Fibroblast of skin of right biceps (primary cell): ENCODE measurements at places on chromosomes 2 and 18.

- DNase-seq = peak; percentile 63
Measured at GRCh38 chr2:48175254-48175653, 269.0 kb upstream of the FBXO11 start.

- no peak for DNase-seq
Measured at GRCh38 chr2:156156580-156156979, 175.9 kb downstream of the NR4A2 start.

- DNase-seq = no peak
Measured at GRCh38 chr18:340044-340443, 72.2 kb upstream of the THOC1 start.

GRCh38 chr2:187709065-187709464 lies 154.8 kb upstream of the TFPI start:
- no peak for DNase-seq

GRCh38 chr2:198692907-198693510 lies 764.7 kb downstream of the SATB2 start:
- DNase-seq = no peak

DNA sequence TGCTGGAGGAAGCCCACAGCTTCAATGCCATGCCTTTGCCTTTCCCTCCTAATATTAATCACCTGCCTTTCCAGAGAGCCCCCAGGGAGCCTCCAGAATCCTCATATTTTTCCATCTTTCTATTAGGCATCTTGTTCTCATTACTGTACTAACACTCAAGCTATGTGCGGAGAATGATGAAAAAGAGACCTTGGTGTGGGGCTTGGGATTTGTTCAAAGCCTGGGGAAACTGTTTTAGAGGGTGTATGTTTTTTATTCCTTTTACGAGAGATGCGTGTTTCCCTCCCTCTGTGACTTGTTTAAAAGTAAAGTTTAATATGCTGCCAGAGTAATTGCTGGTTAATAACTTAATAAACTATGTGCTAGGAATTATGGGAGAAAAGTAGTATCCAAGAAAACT lies 102.4 kb upstream of the ZFP36L2 start:
- peak; percentile 48 for DNase-seq

DNA sequence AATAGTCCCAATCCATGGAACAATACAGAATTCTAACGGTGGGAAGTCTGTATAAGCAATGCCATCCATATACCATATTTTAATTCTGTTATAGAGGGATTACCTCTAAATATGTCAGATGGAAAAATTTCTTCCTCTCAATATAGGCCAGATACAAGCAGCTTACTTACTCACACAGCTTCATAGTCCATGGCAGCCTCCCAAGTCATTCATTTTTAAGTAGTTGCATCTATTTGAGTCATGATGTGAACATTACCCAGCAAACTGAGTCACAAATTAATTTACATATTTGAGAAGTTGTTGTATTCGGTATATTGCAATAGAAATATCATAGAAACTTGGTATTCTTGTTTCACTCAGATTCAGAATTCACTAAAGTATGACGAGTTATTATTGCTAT lies 20.3 kb downstream of the TBR1 start:
- DNase-seq = peak; percentile 93

GRCh38 chr2:216551234-216552068 lies 52.8 kb downstream of the RPL37A start:
- peak; percentile 80 for DNase-seq

GRCh38 chr2:140436936-140437335 lies 1656.7 kb upstream of the NXPH2 start:
- DNase-seq = no peak

DNA sequence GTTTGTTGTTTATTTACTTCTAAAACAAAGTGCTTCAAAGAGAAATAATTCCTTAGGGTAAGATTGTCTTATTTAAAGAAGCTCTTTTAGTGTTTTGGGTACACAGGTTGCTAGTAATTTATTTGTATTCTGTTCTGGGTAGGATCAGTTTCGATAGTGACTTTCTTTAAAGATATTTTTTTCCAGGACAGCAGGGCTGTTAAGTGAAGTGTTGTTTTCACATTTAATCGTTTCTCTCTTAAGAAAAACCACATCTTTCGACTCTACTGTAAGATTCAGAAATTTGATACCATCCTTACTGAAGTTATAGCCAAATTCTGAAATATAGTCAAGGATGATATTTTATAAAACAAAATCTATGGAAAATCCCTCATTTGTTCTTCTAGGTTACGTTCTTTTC lies 17.8 kb downstream of the TNFRSF11A start:
- no peak for DNase-seq

DNA sequence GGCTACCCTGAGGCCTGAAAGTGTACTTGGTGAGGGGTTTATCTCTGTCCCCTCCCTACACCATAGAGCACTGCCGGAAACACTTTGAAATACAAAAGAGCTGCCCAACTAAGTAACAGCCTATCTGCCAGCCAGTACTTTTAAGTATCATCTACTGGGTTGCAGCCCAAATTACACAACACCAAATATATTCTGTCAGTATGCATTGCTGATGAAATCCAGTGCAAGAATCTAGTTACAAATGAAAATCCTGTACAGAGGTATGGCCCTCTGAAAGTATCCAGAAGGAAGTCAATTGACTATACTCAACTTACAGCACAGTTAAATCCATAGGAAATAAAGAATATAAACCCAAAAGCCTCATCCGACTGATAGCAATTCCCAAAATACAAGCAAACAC lies 280.8 kb downstream of the CCDC85A start:
- peak; percentile 58 for DNase-seq

DNA sequence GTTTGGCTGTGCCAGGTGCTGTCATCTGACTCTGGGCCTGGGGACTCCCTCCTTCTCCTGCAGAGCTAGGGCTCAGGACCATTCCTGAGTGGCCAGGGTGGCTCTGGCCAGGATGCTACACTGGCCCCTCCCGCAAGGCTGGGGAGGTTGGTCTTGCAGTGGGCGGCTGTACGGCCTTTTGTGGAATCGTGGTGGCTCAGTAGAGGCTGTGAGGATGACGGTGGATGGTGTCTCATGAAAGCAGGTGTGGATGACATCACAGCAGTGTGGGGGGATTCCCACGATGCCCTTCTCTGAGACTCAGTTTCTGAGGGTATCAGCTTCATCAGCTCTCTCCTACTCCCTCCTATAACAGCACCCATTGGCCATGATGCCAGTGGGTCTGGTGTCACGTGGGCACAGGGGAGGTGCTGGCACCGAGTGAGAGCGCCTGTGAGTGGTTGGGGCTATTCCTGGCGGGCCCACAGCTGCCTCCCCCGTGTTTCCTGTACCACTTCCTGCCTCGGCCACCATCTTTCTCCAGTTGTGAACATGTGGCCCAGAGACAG lies 144.2 kb upstream of the HDAC4 start:
- no peak for DNase-seq

- no peak for DNase-seq
Measured at GRCh38 chr2:8252997-8253694, 428.7 kb upstream of the ID2 start.

DNA sequence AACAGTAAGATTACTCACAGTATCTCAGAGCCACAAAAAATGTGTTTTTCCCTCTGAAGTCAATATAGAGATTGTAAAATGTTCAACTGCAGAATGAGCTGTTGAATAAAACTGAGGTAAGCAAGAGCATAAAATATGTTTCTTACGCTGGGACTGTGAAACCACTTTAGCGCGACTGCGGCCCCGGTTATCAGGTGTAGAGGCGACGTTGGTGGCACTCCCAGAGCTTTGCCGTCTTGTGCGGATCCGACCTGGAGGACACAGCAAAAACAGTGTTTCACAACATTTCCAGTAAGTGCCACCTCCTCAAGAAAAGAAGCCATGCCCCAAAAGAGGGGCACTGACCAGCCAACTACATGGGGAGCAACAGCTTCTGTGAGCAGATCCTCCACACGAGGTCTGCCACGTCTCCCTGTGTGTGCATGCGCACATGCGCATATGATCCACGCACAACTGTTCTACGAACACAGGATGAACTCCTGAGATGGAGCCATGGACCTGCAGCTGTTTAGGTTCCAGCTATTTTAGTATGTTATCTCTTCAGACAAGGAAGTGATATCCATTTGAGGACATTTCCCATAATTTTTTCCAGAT lies 100.7 kb upstream of the RNU4ATAC start:
- DNase-seq = no peak

DNA sequence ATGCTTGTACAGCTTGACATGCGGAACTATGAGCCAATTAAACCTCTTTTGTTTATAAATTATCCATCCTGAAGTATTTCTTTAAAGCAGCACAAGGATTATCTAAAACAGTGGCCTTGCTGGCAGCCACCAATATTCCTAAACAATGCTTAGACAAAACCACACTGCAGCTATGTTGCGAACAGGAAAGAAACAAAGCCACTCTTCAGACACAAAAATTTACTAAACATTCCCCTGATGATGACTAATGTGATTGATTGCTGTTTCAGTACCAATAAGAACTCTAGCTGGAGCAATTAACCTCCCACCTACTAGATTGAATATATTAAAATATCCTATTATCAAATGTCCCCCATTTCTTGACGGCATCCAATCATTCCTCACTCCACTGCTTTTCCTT lies 325.8 kb upstream of the REG3G start:
- DNase-seq = no peak

- no peak for DNase-seq
Measured at GRCh38 chr2:219172231-219173154, 2.7 kb upstream of the SLC23A3 start.

GRCh38 chr2:216302981-216303676 lies 69.2 kb downstream of the MARCHF4 start:
- DNase-seq = peak; percentile 87

- peak; percentile 73 for DNase-seq
Measured at GRCh38 chr2:174873471-174873870, 109.2 kb upstream of the CHRNA1 start.

- DNase-seq = no peak
Measured at GRCh38 chr2:109226128-109226527, 97.1 kb downstream of the SH3RF3 start.

DNA sequence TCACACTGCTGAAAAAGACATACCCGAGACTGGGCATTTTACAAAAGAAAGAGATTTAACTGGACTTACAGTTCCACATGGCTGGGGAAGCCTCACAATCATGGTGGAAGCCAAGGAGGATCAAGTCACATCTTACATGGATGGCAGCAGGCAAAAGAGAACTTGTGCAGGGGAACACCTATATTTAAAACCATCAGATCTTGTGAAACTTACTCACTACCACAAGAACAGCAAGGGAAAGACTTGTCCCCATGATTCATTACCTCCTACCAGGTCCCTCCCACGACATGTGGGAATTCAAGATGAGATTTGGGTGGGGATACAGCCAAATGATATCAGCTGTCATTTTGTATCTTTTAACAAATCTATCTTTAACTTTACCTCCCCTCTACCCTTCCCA lies 251.1 kb upstream of the RASGRP3 start:
- DNase-seq = no peak

DNA sequence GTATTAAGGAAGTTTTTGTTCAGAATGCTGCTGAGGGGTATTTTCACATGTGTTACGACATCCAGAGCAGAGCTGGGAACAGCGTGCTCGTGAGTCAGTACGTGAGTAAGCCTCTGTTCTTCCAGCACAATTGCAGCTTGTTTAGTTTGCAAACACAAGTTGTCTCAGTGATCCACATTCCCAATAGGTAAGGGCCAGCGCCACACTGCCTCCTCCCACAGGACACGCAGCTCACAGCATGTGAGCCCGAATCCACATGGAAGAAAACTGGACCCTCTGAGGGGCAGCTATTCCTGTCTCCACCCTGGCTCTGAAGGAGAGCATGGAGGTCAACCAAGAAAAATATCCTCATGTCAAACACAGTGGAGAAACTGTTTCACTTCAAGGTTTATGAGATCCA lies 173.9 kb upstream of the PID1 start:
- DNase-seq = peak; percentile 84

DNA sequence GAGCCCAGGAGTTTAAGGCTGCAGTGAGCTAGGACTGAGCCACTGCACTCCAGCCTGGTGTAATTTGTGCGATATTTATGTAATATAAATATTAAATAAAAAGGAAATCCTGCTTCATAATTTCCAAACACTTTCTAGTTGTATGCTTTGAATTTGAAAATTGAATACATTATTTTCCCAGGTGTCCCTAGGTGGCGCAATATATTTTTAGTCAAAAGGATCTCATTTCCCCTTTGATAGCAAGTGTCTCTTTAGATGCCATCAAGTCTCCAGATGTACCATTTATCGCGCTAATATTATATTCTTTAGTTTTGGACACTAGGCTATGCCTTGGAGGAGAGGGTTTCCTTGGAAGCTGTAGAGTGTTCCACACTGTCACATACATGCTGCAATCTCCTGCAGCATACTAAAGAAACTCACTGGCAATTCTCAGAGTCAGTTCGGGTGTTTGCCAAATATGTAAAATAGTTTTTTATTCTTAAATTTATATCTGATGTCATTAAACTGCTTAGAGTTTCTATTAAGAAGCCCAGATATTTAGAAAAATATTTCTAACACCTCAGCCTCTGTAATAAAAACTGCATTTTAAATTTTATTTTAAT lies 5.6 kb upstream of the WDR7 start:
- DNase-seq = no peak

DNA sequence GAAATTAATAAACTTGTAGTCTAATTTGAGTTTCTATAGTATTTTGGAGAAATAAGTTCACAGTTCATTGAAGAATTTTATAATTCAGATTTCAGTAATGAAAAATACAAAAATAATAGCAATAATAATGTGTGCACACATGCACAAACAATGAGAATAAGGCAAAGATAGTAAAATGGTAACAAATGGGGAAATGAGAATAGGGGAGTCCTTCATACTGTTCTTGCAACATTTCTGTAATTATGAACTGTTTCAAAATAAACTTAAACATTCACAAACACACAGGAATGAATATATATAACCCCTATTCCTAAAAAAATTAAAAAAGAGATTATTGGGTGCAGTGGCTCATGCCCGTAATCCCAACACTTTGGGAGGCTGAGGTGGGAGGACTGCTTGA lies 63.9 kb downstream of the SPRED2 start:
- DNase-seq = no peak

DNA sequence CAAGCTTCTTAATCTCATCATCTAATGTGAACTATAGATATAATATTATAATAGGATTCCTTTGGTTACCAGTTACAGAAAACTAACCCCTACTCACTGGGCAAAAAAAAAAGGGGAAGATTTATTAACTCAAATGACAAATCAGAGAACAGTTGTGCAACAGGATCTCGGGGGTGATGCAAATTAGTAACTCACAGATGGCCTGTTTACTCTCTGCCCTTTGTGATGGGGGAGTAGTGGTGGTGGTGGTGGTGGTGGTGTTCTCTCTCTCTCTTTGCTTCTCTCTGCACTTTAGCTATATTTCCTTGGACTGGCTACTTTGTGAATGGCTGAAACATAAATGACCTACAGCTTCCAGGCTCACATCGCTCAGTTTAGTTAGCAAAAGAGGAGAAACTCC lies 59.0 kb downstream of the TMEM247 start:
- DNase-seq = peak; percentile 18

GRCh38 chr2:97693476-97693875 lies 19.9 kb upstream of the ZAP70 start:
- DNase-seq = peak; percentile 35

GRCh38 chr18:21700528-21701075 lies 4.0 kb downstream of the ABHD3 start:
- DNase-seq = no peak

GRCh38 chr2:30072250-30072842 lies 74.5 kb upstream of the YPEL5 start:
- DNase-seq = peak; percentile 65
